ENCODE measurements at places on chromosomes 11 and 22.

DNA sequence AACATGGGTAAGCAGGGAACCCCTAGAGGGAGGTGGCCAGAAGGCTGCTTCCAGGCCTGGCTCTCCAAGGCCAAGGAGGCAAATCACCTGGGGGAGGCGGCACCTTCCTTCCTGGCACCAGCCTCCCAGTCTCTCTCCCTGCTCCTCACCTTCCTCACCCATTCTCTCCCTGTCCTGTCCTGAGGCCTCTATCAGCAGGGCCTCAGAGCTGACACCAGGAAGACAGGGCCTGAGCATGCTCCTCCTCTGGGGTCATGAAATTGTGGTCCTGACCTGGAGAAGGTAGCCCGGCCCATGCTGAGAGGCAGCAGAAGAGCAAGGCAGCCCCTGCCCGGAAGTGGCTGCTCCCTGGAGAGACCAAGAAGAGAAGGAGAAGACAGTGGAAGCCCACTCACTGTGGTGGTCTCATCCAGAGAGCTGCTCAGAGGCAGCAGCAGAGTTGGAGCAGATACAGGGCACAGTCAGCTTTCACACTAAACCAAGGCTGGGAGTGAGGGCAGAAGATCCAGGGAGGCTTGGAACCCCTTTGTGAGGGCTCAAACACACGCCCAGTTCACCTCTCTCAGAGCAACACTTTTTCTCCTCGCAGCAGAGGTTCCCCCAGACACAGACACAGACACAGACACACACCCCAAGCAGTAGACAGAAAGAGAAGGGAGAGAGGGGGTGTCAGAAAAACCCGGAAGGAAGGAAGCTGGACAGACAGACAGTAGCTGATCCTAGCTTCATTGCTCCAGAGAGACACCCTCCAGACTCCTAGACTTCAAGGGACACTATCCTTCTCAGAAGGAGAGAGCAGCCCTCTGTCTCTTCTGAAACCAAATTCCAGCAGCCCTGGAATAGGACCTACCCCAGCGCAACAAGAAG, 1.8 kb downstream of the BCL9L start:
- H3K4me3 ChIP-seq, result peak overlapping the region; percentile 98
- H3K27me3 ChIP-seq, result no peaks in the 10 kb centered on the region
- H3K36me3 ChIP-seq, result no peaks in the 10 kb centered on the region
- H3K27ac ChIP-seq, result peak overlapping the region; percentile 96
- no peak for DNase-seq
- peaks cover 71% of the 10 kb centered on the region for H3K4me1 ChIP-seq

DNA sequence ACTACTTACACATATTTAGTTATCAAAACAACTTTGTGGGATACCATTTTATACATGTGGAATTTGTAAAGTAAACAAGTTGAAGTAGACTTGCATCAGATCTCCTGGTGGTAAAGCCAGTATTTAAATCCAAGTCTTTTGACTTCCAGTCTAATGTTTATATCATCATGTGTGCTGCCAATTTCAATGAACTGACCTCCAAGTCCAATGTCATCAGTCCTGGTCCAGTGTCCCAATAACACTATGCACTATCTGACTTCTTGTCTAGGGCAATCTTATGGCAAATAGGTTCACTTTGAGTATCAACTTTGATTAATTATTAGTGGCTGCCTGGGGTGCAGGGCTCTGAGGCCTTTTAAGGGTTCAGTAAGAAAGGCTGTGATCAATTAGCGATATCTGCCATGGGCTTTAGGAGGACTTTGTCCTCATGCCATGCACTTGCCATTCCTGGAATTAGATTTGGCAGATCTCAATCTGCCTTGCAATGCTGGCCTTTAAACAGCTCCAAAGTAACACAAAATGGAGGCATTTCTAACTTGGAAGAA, 9.6 kb upstream of the PTS start:
- no peak overlapping the region for H3K27ac ChIP-seq
- H3K4me1 ChIP-seq, result no peaks in the 10 kb centered on the region
- no peak overlapping the region for H3K4me3 ChIP-seq
- no peaks in the 10 kb centered on the region for H3K27me3 ChIP-seq
- no peaks in the 10 kb centered on the region for H3K36me3 ChIP-seq

GRCh38 chr11:65390996-65391395, 4.6 kb downstream of the FRMD8 start:
- no peak for DNase-seq
- peak overlapping the region; percentile 51 for H3K4me3 ChIP-seq
- H3K36me3 ChIP-seq, result peaks cover 17% of the 10 kb centered on the region
- H3K4me1 ChIP-seq, result peaks cover 51% of the 10 kb centered on the region
- H3K27ac ChIP-seq, result peak overlapping the region; percentile 61

DNA sequence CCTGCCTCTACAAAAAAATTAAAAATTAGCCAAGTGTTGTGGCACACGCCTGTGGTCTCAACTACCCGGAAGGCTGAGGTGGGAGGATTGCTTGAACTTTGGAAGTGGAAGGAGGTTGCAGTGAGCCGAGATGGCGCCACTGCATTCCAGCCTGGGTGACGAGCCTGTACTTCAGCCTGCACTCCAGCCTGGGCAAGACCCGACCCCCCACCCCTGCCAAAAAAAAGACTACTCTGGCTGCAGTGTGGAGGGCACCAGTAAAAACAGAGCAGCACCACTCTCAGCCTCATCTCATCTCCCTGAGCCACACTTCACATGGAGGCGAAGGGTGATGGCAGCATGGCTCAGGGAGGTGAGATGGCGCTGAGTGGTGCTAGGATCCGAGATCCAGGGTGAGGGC, 50.3 kb upstream of the THY1 start:
- H3K4me3 ChIP-seq, result no peak overlapping the region
- H3K4me1 ChIP-seq, result no peaks in the 10 kb centered on the region
- no peaks in the 10 kb centered on the region for H3K36me3 ChIP-seq
- no peak overlapping the region for H3K27ac ChIP-seq
- no peak for DNase-seq

DNA sequence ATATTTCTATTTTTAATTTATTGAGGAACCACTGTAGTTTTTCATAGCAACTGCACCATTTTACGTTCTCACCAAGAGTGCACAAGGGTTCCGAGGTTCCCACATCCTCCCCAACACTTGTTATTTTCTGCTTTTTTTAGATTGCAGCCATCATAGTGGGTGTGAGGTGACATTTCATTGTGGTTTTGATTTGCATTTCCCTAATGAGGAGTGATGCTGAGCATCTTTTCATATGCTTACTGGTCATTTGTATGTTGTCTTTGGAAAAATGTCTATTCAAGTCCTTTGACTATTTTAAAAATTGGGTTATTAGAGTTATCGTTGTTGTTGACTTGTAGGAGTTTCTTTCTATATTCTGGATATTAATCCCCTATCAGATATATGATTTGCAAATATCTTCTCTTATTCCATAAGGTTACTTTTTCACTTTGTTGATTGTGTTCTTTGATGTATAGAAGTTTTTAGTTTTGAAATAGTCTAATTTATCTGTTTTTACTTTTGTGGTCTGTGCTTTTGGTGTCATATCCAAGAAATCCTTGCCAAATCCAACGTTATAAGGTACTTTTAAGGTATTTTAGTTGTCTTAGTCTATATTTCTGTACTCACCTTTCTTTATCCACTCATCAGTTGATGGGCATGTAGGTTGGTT, 9.0 kb downstream of the NEAT1 start:
- no peak for DNase-seq
- peaks cover 87% of the 10 kb centered on the region for H3K4me1 ChIP-seq
- H3K4me3 ChIP-seq, result peak overlapping the region; percentile 94
- H3K27me3 ChIP-seq, result no peaks in the 10 kb centered on the region

GRCh38 chr11:119772641-119773415, 43.8 kb upstream of the NECTIN1 start:
- no peaks in the 10 kb centered on the region for H3K36me3 ChIP-seq
- H3K4me1 ChIP-seq, result no peaks in the 10 kb centered on the region
- DNase-seq, result no peak
- H3K4me3 ChIP-seq, result no peak overlapping the region
- H3K27ac ChIP-seq, result no peak overlapping the region

DNA sequence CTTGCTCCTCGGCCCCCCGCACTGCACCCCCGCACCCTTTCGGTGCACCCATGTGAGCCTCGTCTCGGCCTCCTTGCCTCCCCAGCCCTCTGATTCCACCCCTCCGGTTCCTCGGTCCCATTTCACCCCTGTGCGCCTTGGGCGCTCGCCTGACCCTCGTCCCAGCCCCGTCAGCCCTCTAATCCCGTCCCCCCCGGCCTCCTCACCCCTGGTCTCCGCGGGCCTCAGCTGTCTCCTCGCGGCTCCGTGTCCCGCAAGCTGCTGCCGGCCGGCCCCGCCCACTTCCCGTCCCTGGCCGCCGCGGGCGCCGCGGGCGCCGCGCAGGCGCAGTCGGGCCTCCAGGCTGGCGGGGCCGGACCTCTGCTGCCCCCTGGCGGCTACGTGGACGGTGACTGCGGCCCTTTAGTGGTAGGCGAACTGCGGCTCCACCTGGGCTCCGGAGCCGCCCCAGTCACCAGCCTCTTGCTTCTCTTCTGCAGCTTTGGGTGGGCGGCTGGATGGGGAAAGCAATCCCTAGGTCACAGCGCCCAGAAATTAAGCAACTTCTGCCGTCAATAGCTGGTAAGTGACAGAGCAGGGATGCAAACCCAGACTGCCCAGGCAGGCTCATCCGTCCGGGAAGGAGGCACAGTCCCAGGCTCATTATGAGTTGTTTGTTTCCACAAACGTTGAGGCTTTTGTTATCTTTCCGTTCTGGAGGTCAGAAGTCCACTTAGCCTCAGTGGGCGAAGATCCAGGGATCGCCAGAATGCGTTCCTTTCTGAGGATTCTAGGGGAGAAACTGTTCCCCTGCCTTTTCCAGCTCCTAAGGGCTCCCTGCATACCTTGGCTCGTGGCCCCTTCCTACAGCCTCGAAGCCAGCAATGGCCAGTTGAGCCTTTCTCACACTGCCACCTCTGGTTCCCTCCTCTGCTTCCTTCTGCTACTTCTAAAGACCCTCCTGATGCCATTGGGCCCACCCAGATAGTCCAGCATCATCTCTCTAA, at the start of gene PPM1F:
Gene PPM1F (minus strand): TSS at position 263 of the 986 bp plus-strand sequence. CDS start 6,800 bp downstream, outside the sequence.
- no peak for DNase-seq
- no peak within 1 kb of the TSS for H3K27ac ChIP-seq
- H3K27me3 ChIP-seq, result no peaks in the 10 kb centered on the region
- H3K4me3 ChIP-seq, result peak within 1 kb of the TSS; percentile 85
- peaks cover 14% of the 10 kb centered on the region for H3K4me1 ChIP-seq
- H3K36me3 ChIP-seq, result no peaks in the 10 kb centered on the region

- DNase-seq, result no peak
- H3K4me3 ChIP-seq, result peak overlapping the region; percentile 43
- no peaks in the 10 kb centered on the region for H3K27me3 ChIP-seq
Observed at GRCh38 chr11:65434057-65434666, 11.6 kb downstream of the NEAT1 start.

DNA sequence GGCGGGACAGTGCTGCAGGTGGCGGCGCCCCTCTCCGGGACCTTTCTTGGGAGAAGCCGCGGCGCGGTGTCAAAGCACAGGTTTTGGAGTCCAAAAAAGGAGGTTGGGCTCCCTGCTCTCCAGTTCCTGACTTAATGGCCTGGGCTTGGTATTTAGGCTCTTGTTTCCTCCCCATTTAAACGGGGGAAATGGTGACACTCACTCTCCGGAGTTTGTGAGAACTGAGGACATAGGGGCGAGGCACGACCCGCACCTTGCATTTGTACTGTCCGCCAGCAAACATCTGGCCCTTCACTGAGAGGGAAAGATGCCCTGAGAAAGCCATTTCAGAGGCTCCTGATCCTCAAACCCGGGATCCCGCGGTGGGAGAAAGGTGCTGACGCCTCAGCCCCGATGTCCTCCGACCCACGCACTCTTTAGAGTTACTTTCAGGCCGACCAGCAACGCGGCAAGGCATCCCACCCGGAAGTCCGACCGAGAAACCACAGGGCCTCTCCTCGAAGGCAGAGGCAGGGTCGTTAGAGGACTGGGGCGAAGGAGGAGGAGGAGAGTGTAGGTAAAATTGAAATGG, 2.9 kb upstream of the WDR74 start:
- H3K4me1 ChIP-seq, result peaks cover 24% of the 10 kb centered on the region
- DNase-seq, result no peak
- H3K36me3 ChIP-seq, result no peaks in the 10 kb centered on the region

GRCh38 chr11:63920939-63921417, 4.0 kb upstream of the RCOR2 start:
- H3K4me1 ChIP-seq, result peaks cover 39% of the 10 kb centered on the region
- H3K4me3 ChIP-seq, result peak overlapping the region; percentile 73
- no peaks in the 10 kb centered on the region for H3K36me3 ChIP-seq
- no peak for DNase-seq
- H3K27me3 ChIP-seq, result no peaks in the 10 kb centered on the region
- H3K27ac ChIP-seq, result peak overlapping the region; percentile 88

GRCh38 chr11:134967746-134968145, 555.7 kb upstream of the B3GAT1 start:
- H3K36me3 ChIP-seq, result no peaks in the 10 kb centered on the region
- H3K4me1 ChIP-seq, result no peaks in the 10 kb centered on the region
- H3K27ac ChIP-seq, result no peak overlapping the region

DNA sequence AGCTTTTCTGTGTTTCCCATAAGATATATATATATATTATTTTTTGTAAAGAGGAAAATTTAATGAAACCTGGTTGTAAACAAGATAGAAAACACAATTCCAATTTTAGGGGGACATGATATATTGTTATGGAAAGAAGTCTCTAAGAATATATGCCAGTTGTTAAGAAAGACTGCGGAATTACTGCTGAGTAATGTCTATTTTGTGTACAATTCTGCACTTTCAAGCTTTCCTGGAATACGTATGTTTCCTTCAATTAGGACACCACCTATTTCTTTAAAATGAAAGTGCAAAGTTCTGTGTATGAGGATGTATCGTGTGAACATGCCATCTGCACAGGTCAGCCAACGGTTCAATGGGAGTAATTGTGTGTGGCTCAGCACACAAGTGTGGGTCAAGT, 760.2 kb downstream of the BRD1 start:
- H3K27ac ChIP-seq, result no peak overlapping the region
- H3K27me3 ChIP-seq, result no peaks in the 10 kb centered on the region
- H3K36me3 ChIP-seq, result no peaks in the 10 kb centered on the region

GRCh38 chr22:48100685-48101417, 1338.4 kb downstream of the TBC1D22A start:
- no peak overlapping the region for H3K4me3 ChIP-seq
- no peak for DNase-seq
- H3K27me3 ChIP-seq, result no peaks in the 10 kb centered on the region
- H3K36me3 ChIP-seq, result no peaks in the 10 kb centered on the region
- no peak overlapping the region for H3K27ac ChIP-seq

- H3K27me3 ChIP-seq, result no peaks in the 10 kb centered on the region
- no peak overlapping the region for H3K27ac ChIP-seq
- no peaks in the 10 kb centered on the region for H3K36me3 ChIP-seq
- no peak overlapping the region for H3K4me3 ChIP-seq
Observed at GRCh38 chr11:132655187-132655855, 877.0 kb downstream of the OPCML start.

- H3K4me3 ChIP-seq, result no peak overlapping the region
- no peak overlapping the region for H3K27ac ChIP-seq
- no peaks in the 10 kb centered on the region for H3K36me3 ChIP-seq
- no peaks in the 10 kb centered on the region for H3K27me3 ChIP-seq
Observed at GRCh38 chr22:49583341-49583740, 244.3 kb downstream of the BRD1 start.

- H3K27ac ChIP-seq, result no peak overlapping the region
- no peaks in the 10 kb centered on the region for H3K36me3 ChIP-seq
- DNase-seq, result no peak
- H3K4me1 ChIP-seq, result no peaks in the 10 kb centered on the region
Observed at GRCh38 chr11:46948378-46949131, 12.0 kb downstream of the CSTPP1 start.

- no peak overlapping the region for H3K4me3 ChIP-seq
- DNase-seq, result no peak
- H3K27me3 ChIP-seq, result no peaks in the 10 kb centered on the region
- H3K4me1 ChIP-seq, result no peaks in the 10 kb centered on the region
- no peak overlapping the region for H3K27ac ChIP-seq
Observed at GRCh38 chr11:127017482-127017881, 16.9 kb upstream of the KIRREL3 start.
